ENCODE measurements at places on chromosomes 12 and 14.

GRCh38 chr12:8642775-8643174 lies 19.9 kb downstream of the MFAP5 start:
- no peak for DNase-seq

DNA sequence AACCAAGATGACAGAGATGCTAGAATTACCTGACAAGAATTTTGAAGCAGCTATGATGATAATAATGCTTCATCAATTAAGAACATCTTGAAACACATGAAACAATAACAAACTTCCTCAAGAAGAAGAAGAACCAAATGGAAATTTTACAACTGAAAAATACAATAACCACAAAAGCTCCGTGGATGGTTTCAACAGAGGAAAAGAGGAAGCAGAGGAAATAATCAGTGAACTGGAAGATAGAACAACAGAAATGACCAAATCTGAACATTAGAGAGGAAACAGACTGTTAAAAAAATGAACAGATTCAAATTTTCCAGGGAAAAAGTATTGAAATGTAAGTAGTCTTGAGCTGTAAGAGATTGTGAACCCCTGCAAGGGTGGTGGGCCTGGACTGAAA lies 62.8 kb upstream of the SLC35F4 start:
- no peak for DNase-seq

- DNase-seq, result no peak
Observed at GRCh38 chr12:6866163-6866919, 990 bp upstream of the TPI1 start.

DNA sequence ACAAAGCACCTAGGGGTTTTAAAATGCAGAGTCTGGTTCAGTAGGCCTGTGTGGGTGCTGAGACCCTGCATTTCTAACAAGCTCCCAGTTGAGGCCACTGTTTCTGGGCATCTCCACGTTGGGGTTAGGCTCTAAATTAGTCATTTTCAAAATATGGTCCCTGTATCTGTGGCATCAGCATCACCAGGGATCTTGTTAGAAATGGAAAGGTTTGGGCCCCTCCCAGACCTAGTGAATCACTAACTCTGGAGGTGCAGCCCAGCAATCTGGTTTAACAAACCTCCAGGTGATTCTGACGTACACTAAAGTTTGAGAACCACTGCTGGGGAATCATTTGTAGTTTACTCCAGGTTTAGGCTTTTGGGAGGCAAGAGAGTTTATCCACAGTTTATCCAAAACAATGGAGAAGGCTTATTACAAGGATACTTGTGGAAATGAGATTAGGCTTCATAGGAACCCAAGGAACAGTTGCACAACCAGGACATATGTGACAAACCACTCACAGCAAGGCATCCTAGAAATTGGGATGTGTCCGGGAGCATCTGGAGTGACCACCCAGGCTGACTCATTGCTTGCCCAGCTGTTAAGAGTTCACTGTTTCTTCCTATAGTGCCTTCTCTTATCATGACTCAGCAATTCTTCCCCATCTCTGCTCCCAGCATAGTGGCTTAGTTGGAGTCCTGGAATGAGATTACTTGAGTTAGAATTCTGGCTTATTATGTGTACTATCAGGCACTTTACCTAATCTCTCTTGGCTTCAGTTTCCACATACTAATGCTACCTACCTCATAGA lies 71.6 kb upstream of the STXBP6 start:
- no peak for DNase-seq

GRCh38 chr14:22842211-22843122 lies 6.1 kb downstream of the MMP14 start:
- no peak for DNase-seq

Measured in activated T-cell treated with anti-CD3 and anti-CD28 coated beads for 1 hour (primary cell).